ENCODE measurements at places on chromosomes 1 and 21.

DNA sequence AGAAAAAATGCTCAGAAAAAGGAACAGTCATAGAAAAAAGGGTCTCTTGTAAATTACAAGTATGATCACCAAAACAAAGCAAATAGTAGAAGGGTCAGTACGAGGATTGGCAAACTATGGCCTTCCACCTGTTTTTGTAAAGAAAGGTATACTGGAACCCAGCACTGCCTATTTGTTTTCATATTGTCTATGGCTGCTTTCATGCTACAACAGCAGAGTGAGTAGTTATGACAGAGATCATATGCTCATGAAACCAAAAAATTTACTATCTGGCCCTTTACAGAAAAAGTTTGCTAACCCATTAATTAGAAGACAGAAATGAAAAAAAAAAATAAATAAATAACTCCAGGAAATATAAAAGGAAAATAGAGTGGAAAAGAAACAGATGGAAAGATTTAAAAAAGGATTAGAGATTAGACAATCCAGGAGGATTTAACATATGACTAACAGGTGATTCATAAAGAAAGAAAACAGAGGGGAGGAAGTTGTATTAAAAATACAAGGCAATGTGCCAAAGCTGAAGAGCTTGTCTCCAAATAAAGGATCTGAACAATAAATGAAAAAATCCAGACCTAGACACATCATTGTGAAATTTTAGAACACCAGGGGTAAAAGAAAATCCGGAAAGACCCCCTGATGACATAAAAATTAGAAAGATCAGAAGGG lies 108.5 kb upstream of the SERTAD4 start:
- DNase-seq: no peak

DNA sequence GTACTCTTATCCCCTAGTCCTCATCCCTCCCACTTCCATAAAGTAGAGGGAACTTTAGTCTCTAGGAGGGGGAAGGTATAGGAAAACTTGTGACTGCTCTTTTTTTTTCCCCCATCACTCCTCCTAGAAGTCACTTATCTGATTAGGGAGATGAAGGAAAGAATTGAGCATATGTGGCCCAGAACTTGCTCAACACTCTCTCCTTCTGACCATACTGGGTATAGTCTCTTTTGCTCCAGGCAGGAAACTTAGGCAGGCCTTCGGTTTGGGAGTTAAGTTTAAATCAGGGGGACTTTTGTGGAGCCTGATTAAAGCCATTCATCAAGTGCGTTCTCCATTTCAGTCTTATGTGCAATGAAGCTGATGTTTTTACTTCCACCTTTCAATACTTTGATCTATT lies 5.8 kb downstream of the UBE2U start:
- no peak for DNase-seq

DNA sequence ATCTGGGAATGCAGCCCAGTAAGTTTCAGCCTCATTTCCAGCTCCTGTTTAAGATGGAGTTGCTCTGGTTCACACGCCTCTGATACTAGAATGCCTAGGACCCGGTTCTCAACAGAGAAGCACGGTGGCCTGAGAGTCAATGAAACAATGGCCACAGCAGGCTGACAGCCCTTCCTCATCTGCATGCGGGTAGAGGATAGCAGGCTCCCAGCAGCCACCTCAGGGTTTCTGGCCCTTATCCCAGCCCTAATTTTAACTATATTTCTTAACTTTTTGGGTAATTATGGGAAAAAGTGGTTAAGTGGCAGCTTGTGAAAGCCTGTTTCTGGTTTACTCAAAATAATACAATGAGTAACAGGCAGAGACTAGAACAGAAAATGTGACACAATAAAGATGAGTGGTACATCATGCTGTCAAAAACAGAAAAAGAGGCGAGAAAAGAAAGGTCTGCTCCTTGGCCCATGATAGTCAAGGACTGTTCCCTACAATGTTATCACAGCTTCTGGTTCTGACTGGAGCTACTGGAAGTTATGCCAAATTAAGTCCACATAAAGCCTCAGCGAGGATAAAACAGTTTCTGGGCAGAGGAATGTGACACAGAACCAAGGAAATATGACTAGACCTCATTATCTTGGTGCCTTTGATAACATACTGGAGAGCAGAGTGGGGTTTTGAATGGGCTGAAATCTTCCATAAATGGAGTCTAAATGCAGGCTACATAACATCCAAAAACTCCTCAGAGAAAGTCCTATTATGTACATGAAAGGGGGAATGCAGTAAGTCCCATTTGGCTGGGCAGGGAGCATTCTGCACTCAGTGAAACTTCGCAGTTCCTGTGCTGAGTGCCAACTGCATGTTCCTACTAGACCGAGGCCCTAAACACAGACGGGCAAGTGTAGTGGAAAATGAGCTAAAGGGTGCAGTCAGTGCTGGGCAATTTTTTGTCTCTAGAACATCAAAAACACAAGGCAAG lies 92.1 kb downstream of the NIBAN1 start:
- no peak for DNase-seq

- DNase-seq: no peak
Observed at GRCh38 chr1:180598333-180598974, 33.4 kb upstream of the XPR1 start.

GRCh38 chr1:220706480-220706879 lies 16.3 kb downstream of the C1orf115 start:
- DNase-seq: no peak

GRCh38 chr1:81681601-81682266 lies 119.0 kb upstream of the ADGRL2 start:
- DNase-seq: no peak

GRCh38 chr1:79037085-79037484 lies 30.6 kb upstream of the ADGRL4 start:
- no peak for DNase-seq

DNA sequence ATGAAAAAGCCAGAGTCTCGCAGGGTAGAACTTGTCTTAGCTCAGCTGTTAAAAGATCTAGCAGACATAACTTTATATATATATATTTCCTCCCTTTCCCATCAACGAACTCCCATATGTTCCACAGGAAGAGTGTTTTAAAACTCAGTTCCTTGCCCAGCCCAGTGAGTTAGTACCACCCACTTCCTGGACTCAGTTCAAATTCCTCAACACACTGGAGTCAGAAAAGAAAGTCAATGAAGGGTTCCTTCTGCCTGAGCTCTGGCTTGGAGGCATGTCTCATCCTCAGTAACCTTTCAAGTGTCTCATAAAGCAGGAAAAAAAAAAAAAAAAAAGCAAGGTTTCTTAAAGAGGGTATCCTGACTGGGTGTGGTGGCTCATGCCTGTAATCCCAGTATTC lies 15.6 kb downstream of the TPM3 start:
- DNase-seq: no peak

DNA sequence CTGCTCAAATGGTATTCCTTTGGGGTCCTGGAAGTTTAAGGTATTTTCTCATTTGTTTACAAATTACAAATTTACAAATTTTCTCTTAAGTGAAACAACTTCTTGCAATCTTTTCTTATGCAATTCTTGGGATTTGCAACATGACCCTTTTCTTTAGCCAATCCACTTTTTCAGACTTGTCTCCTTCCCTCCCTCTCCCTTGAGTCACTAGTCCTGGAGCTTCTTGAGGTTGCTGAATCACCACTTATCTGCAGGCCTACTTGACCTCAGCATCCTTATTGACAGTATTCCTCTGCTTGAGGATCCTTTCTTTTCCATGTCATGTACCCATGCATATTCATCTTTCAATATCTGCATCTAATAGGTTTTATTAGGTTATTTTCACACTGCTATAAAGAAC lies 302.8 kb upstream of the ADAMTS5 start:
- DNase-seq: no peak

GRCh38 chr21:40851749-40852148 lies 4.8 kb upstream of the DSCAM start:
- no peak for DNase-seq

GRCh38 chr1:99646868-99647267 lies 955 bp downstream of the PALMD start:
- no peak for DNase-seq

GRCh38 chr1:36024847-36025246 lies 59.0 kb upstream of the TEKT2 start:
- DNase-seq: no peak

All from NCI-H510A treated with DMSO at 0.1 percent for 48 hours (cell line).